ENCODE measurements at places on chromosomes 11 and 22.

GRCh38 chr22:40718250-40719204, 39.2 kb downstream of the MCHR1 start:
- DNase-seq = no peak

DNA sequence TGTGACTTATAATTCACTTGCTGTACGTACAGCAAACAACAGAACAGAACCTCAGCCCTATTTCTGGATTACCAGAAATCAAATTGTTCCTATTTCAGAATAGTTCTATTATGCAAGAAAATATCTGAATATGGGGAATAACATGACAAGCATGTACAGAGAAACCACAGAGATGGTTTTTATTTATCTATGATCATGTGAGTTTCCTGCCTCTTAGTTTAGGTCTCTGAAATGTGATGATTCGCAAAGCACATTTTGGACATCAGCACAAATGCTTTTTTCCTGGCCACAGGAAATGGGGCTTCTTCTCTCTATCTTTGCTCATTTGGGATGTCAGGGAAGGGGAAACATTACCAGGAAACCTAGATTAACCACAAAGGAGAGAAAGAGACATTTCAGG, 266.7 kb upstream of the CTSC start:
- peak; percentile 41 for DNase-seq

GRCh38 chr11:5928811-5929210, 13.2 kb upstream of the OR56A3 start:
- no peak for DNase-seq

DNA sequence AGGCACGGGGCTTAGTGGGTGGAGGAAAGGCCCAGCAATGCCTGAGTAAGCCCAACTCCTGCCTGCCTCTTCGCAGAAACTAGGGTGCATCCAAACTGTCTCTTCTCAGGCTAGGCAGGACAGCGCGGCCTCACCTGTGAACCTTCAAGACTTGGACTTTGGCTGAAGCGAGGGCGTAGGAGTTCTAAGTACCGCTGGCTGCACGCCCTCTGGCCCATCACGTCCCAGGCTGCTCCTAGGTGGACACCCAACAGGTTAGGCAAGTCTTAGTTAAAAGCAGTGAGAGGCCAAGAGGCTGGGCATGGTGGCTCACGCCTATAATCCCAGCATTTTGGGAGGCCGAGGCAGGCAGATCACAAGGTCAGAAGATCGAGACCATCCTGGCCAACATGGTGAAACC, 1.8 kb upstream of the DDB2 start:
- no peak for DNase-seq

- DNase-seq = no peak
Measured at GRCh38 chr22:36334081-36334820, 53.5 kb downstream of the MYH9 start.

All from BJ (cell line).